ENCODE measurements at places on chromosomes 16 and 17. TPM values are rescaled to one million over a fixed set of nuclear protein-coding genes. Genes with fewer than 3 reads are reported as not detected.

PYY gene
- not detected for total RNA-seq

KRTAP4-4 gene
- total RNA-seq = not detected

GDPD3 gene
- 11.8 TPM for total RNA-seq

MYO15B gene
- total RNA-seq = 11.0 TPM

DNA sequence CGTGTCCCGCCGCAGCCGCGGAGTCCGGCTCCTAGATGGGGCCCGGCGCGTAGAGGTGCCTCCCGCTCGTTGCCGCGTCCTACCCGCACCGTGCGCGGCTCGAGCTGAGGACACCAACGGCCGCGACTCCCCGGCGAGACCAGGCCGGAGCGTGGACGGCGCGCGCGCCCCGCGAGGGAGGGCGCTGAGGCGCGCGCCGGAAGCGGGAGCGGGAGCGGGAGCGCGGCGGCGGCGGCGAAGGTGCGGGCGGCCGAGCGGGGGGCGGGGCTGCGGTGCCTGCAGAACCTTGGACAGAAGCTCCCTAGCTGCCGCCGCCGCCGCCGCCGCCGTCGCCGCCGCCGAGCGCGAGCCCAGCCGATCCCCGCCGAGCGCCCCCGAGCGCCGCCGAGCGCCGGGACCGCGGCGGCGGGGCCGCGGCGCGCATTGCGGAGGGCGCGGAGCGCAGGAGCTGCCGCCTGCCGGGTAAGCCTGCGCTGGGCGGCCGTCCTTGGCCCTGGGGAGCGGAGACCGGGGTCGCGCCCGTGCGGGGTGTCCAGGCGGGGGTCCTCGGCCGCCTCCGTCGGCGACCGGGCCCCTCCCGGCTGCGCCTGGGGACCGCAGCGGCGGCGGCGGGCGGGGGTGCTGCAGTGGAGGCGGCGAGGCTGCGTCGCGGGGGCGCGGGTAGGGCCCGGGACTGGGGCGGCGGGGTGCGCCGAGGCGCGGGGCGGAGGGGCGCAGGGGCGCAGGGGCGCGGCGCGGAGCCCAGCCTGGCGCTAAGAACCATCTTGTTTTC, at the start of gene CDK5R1:
CDK5R1 (plus strand) TSS at position 293 of the 772 bp plus-strand sequence. CDS start 628 bp downstream, outside the sequence.
- peak; percentile 65 for DNase-seq
